ENCODE measurements at places on chromosomes 12 and 14.

DNA sequence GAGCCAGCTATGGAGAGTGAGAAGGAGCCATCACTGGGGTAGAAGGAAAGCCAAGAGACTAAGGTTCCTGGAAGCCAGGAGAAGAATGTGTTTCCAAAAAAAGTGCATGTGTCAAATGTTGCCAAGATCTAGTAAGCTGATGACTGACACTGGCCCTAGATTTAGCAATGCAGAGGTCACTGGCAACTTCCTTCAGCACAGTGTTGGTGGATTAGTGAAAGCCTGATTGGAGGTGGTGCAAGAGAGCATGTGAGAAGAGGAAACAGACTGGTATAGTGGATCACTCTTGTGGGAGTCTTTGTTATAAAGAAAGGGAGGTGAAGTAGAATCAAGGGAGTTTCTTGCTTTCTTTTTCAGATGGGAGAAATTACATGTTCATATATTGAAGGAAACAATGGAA, 34.1 kb upstream of the CHGA start:
- no peak for DNase-seq

DNA sequence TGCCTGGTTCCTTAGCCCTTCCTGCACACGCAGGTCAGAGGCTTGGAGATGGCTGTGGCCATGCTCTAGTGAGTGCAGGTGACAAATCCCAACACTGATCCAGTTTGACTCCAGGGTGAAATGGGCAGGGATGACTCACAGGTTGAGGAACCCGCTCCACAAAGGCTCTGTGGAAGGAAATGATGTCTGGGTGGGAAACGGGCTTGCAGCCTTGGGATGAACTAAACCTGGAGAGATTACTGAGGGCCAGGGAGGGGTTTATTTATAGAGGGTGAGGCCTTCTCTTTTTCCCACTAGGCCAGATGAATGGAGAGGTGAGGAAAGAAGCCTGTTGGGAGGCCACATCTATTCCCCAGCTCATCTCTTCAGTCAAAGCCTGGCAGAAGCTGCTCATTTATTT, 29.3 kb upstream of the EMP1 start:
- DNase-seq = no peak

DNA sequence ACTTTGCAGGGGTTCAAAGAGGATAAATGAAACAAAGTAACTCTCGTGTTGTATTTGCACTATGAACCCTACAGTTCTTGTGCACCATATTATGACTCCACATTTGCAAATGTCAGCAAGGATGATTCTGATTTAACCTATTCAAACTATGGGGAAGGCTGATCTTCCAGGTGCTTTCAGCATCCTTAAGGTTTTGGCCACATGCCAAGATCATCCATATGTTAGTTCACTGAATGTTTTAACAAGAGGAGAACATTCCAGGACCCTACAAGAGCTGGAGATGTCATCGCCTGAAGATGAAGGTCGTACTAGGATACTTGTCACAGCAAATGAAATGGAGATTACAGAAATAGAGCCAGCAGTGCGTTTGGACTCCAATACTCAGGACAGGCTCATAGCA, 114.2 kb downstream of the DHRS2 start:
- DNase-seq = no peak

DNA sequence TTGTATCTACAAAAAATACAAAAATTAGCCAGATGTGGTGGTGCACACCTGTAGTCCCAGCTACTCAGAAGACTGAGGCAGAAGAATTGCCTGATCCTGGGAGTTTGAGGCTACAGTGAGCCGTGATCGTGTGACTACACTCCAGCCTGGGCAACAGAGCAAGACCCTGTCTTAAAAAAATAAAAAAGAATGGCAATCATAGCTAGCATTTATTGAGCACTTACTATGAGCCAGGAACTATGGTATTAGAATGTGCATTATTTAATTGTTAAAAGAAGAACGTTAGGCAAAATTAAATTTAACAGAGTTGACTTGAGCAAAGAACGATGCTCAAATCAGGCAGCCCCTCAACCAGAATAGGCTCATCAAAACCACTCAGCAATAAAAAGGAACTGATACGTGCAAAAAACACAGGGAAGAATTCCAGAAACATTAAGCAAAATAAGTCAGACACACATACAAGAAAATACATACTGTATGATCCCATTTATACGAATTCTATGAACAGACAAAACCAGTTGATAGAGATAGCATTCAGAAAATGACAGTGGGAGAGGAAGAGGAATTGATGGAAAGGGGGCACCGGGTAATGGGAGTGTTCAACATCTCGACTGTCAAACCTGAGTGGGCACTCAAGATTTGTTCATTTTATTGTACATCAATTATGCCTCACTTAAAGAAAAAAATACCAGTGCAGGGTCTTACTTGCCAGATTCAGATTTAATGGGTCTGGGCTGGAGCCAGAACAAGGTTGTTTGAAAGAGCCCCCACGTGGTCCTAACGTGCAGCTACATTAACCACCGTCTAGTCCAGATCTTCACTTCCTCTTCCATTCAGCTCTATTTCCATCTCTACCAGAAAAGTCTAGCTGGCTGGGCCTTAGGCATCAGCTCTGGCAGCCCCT, 8.0 kb downstream of the SCNN1A start:
- DNase-seq = no peak
